Thymus (tissue), 14 donors: ENCODE measurements at places on chromosomes 2 and 18.
A peak's percentile ranks its signal among the peaks of the same experiment; 100 is the strongest.

- DNase-seq = no peak
Measured at GRCh38 chr2:1502891-1503304, 89.6 kb downstream of the TPO start.

GRCh38 chr2:47808614-47809013 is 25.7 kb downstream of the MSH6 start:
- no peak for DNase-seq

- DNase-seq = no peak
Measured at GRCh38 chr2:107313316-107313715, 427.3 kb upstream of the ST6GAL2 start.

DNA sequence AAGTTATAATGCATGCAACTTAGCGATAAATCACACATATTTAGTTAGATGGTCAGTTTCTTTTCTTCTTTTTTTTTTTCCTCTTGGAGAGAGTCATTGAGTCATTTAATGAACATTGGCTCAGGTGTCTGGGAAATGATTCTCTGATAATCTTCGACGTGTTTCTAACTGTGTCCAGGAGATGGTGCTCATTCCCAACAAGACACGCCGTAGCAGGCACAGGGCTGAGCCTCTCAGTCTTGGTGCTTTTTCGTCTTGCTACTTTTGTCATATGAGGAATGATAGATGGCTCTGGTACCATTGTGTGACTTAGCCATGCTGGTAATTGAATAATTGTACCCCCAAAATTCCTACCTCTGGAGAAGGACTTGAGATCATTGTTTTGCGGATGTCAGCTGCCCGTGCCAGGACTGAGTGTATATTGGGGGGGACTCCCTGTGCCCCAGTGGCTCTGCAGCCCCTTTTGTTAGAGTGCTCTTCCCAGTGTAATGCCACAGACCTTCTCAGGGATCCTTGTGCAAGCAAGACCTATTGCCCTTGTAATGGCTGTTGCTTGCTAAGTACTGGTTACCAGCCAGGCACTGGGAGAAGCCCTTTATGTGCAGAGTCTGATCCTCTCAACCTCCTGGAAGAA is 107.6 kb upstream of the CYRIA start:
- DNase-seq = peak; percentile 25

- DNase-seq = no peak
Measured at GRCh38 chr18:54888933-54889332, 60.7 kb downstream of the RAB27B start.

DNA sequence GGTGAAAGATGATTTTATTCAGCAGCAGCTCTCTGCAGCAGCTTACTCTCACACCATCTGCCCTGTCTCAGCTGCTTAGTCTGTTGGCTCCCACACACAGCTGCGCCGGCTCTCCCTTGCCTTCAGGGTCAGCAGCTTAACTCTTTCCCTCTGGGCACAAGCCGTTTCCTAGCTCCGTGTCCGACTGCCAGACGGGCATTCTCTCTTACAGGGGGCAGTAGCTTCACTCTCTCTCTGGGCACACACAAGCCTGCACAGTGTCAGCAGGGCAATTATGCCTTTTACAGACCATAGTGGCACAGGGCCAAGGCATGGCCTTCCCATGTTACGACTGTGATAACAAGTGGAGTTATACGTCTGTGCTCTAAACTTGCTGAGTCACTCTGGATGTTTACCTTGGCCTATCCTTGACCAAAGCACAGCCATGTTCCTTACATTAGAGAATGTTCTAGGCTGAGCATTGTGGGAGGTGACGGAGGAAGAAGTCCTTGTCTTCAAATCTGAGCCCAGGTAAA is 31.7 kb downstream of the PCARE start:
- DNase-seq = no peak

- no peak for DNase-seq
Measured at GRCh38 chr2:49796266-49796665, 642.0 kb upstream of the FSHR start.

- no peak for DNase-seq
Measured at GRCh38 chr18:42113529-42114191, 158.6 kb downstream of the PIK3C3 start.

DNA sequence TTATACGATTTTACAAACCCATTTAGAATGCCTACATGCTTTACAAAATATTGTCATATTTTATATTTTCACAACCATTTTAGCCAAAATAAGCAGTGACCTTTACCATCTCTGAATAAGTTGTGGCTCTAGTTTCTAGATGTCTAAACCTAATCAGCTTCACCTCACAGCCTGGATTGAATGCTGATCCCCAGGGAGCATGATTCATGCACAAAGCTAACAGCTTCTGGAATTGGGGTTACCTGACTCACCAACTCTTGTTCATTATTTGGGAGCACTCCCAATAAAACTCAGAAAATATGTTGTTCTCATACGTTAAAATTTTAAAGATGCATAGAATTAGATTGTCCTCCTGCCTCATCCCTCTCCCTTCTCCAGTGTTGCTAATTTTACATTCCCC is 611.7 kb upstream of the NETO1 start:
- DNase-seq = no peak

DNA sequence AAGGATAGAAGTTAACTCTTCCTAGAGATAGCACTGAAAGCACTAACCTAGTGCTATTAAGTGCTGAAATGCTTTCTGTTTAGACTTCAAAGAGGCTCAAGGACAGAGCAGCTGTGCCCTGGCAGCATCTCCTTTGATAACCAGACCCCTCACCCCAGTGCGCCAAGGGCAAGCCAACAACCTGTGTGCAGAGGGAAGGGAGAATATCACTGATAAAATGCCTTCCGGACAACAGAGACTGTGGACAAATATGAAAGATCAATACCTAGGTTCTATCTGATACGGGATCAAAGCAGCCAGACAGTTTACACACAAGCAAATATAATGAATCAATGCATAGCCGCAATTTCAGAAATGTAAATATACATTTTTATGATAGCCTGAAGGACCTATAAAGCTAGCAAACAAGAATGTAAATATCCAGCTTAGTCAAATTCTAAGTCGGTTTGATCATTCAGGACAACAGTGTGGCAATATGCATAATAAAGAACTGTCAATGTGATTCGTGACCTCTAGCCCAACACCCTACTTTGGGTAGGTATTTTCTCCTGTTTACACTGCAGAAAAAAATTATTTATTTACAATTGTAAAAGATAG is 91.8 kb upstream of the RFX8 start:
- no peak for DNase-seq

DNA sequence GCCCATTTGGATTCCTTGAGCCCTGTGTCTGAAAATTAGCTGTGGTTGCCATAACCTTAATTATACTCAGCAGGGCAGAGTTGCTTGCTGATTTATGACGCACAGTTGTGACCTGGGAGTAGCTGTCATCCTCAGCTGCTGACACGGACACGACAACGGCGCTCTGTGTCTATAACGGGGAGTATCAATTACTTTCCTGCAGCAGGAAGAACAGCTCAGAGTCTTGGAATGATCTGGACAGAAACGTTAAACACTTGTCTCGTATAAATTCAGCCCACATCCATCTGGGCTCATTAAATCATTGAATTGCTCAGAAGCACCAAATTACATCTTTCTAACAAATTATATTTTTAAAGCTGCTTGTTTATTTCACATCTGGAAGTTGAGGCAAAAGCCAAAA is 116.3 kb downstream of the SEPTIN10 start:
- no peak for DNase-seq

DNA sequence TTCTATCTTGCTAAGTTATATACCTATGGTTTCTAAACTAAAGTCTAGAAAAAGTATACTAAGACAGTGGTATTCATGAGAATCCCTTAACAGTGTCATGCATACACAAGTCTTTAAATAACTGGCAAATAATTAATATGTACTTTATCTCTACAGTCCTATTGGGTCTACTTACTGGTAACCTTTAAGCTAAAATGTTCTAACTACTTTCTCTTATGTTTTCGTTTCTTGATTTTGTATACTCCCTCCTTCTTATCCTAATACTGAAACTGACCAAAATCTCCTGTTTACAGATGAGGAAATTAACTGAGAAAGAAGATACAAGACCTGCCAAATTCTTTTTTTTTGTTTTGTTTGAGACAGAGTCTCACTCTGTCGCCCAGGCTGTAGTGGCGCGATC is 74.6 kb downstream of the CCDC88A start:
- no peak for DNase-seq

DNA sequence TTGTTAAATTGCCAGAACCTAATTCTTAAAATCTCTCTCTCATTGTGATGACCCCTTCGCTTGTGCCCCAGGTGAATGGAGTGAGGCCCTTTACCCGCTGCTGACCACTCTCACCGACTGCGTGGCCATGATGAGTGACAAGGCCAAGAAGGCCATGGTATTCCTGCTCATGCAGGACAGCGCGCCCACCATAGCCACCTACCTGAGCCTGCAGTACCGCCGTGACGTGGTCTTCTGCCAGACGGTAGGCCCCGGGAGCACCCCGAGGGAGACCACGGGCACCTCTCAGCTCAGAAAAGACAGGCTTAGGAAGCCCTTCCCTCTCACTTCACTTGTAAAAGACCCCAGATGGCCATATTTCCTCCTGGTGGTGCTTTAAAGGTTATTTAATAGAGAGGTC is 44.9 kb downstream of the COA5 start:
- DNase-seq = no peak

- DNase-seq = no peak
Measured at GRCh38 chr2:18896125-18896764, 306.9 kb upstream of the NT5C1B start.

DNA sequence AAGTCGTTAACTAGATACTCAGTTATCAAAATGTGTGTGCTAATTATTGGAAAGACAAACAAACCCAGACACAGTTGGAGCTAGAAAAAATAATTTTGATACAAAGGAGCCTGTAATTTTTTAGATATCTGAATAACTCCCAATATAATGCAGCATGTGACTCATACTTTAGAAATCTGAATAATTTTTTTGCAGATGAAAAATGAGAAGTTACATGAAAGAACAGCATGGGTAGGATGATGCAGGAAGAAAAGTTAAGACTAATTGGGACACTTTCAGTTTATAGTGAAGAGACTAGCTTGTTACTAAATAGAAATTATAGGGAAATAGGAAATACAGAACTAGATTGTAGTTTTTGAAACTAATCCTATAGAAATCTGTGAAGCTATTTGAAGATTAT is 945.8 kb downstream of the CBLN2 start:
- DNase-seq = no peak

GRCh38 chr2:20188851-20189250 is 36.1 kb downstream of the SDC1 start:
- DNase-seq = no peak

DNA sequence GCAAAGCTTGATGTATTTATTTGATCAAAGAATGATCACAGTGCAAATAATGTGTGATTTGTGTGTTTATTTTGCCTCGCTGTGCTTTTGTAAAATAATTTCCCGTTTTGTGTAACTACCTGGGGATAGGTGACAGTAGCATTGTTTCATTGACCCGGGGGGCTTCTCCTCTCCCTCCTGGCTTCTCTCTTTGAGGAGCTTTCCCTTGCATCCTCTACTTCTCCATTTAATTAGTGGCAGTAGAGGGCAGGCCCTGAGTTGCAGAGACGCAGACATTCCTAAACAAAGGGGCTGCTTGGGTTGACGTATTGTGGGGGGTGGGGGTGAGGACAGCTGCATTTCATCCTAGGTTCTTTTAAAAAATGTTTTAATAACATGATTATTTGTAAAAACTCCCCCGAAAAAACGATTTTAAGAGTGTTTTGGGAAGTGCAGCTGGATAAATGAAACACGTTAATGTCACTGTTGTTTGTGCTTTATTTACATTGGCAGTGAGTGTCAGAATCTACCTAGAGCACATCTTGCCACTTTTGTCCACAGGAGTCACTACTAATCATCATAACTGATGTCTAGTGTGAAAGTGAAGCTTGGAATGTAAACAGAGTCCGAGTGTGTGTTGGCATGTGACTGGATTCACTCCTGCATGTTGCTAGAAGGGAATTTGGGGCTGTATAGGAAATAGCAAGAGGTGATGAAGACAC is 2.2 kb downstream of the NEDD4L start:
- DNase-seq = no peak

DNA sequence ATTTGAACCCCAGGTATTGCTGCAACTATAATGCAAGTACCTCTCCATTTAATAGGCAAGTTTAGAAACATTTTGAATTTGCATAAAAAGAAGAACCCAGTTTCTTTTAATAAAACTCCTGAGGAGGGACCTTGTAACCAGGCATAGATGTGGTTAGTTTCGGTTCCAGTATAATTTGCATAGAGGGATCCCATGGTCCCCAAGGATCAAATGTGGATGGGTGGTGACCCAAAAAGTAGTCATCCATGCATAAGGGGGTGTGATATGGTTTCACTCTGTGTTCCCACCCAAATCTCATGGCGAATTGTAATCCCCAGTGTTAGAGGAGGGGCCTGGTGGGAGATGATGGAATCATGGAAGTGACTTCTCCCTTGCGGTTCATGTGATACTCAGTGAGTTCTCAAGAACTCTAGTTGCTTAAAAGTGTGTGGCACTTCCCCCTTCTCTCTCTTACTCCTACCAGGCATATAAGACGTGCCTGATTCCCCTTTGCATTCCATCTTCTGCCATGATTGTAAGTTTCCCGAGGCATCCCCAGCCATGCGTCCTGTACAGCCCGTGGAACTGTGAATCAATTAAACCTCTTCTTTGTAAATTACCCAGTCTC is 40.2 kb upstream of the SKA1 start:
- DNase-seq = no peak

DNA sequence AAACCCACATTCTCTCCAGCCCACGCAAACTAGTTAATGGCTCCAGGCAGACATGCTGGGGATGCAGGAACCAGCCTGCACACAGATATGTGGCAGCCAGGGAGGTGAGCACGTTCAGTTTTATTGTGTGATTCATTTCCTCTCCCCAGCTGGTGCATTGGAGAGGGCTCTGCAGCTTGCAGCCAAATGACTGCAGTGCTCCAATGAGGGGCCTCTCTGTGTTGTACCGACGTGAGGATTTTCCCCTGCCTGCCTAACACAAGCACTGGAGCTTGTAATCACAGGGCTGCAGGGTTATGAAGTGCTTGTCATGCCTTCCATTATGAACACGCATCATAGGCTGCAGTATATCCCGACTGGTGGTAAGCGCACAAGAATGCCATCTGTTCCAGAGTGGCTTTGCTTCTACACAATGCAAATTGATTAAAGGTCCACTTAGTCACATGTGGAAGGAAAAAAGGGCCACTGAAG is 92.3 kb upstream of the THUMPD2 start:
- no peak for DNase-seq

DNA sequence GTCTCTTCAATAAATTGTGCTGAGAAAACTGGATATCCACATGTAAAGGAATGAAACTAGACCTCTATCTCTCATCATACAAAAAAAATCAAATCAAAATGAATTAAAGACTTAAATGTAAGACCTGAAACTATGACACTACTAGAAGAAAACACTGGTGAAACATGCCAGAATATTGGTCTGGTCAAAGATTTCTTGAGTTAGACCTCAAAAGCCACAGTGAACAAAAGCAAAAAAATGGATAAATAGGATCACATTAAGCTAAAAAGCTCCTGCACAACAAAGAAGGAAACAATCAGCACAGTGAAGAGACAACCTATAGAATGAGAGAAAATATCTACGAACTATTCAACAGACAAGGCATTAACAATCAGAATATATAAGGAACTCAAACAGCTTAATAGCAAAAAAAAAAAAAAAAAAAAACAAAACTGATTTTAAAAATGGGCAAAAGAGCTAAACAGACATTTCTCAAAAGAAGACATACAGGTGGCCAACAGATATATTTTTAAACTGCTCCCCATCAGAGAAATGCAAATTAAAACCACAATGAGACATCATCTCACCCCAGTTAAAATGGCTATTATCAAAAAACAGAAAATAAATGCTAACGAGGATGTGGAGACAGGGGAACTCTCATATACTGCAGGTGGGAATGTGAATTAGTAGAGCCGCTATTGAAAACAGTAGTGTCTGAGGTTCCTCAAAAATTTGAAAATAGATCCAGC is 66.3 kb downstream of the NCKAP1 start:
- DNase-seq = no peak

GRCh38 chr18:44792456-44793061 is 111.9 kb downstream of the SETBP1 start:
- DNase-seq = no peak
